ENCODE measurements at places on chromosomes 2 and 18.

DNA sequence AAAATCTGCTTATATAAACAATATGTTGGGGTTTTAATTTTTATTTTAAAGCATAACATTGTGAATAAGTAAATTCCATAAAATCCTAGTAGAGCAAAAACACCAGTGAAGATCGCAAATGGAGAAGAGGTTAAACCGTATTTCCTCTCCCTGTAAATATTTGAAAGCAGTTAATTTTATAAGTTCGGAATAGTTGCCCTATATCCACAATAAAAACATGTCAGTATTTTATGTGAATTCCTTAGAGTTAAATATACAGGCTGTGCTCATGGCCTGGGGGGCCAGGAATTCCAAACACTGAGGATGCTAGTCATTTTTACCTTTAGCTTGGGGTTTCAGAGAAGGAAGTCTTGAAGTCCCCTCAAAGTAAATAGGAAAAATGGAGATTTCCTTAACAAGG is 135.0 kb downstream of the FIGN start:
- no peak for DNase-seq

DNA sequence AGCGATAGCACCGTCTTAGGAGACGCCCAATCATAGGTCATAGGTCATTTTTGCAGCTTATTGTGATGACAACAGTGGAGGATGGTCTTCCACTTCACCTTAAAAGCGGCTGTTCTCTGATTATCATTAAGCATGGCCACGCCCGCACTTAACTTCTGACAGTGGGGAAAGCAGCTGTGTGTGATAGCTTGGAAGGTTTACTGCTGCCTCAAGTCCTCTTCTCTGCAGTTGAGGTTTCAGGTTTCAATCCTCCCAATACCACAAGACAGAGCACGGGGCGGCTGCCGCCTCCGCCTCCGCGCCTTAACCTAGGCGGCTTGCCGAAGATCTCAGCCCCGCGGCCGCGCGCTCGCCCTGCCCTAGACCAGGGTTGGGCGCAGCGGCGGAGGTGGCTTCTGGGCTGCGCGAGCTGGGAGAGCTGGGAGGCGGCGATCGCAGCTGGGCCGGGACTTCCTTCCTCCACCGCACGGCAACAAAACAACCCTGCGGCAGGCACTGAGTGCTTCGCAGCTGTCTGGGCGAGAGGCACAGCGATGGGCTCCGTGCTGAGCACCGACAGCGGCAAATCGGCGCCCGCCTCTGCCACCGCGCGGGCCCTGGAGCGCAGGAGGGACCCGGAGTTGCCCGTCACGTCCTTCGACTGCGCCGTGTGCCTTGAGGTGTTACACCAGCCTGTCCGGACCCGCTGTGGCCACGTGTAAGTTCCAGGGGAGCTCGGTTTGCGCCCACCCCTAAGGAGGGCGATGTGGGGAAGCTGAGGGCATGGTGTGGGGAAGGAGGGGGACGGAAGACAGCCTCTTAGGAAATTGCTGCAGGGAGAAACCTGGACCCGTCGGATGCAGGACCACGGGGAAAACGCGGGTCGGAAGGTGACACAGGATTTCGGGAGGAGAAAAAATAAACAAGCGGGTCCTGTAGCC is at the start of gene RNF125:
Gene RNF125 (plus strand): TSS at position 495 of the 920 bp plus-strand sequence. CDS start 39 bp downstream, at position 534.
- DNase-seq, result peak; percentile 79

GRCh38 chr2:132366421-132367180 is 50.0 kb upstream of the GPR39 start:
- no peak for DNase-seq

- no peak for DNase-seq
Observed at GRCh38 chr2:241256168-241256545, 59.3 kb downstream of the HDLBP start.
